ENCODE measurements at places on chromosomes 13 and 19. TPM values are rescaled to one million over a fixed set of nuclear protein-coding genes. Genes with fewer than 3 reads are reported as not detected.

Gene CLDN10
- total RNA-seq, result not detected

DNA sequence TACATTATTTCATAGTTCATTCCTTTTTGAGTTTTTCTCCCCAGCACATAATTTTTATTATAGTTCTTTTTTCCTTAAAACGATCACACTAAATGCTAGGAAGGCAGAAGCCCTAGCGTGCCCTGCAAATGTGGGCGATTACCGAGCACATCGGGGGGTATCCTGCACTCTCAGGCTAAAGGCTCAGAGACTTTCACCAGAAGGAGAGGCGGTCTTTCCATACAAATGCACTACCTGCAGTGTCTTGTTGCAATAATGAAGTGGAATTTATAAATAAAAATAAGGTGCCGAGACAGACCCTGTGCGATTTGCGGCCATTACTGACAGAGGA, 29.3 kb upstream of the SPACA7 start:
- no peak for DNase-seq

Gene CEACAM4
- 1.1 TPM for total RNA-seq

Gene RYR1
- 0.65 TPM for total RNA-seq

GRCh38 chr13:23673867-23674605, 103.8 kb downstream of the TNFRSF19 start:
- DNase-seq, result no peak

DNA sequence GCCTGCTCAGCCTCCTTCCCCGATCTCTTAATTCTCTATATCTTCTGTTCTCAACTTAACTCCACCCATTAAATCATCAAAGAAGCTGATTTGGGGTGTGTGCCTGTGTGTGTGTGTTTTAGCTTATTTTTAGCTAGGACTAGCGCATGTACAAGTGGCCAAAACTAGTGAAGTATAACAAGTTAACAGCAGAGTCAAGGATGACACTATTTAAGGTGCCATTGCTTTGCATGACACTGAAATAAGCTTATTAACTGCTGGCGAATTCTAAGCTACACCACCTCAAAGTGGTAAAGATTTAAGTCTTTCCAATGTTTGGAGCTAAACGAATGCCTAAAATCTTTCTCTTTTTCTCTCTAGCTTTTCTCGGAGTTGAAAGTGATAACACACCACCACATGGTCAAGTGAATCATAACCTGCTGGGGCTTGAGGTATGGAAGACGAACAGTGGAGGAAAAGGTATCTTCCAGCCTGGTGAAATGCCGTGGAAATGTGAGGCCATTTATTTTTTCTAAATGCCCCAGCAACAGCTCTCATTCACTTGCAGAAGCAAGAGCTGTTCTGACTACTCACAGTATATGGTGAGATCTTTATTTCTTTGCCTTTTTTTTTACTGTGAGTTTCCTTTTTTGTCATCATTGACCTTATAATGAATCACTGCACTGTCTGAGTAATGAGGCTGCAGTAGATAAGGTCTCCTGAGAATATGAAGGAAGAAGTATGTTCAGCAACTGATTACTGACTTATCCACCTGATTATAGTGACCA, 570.3 kb downstream of the PCDH9 start:
- DNase-seq, result no peak

GRCh38 chr13:48265217-48265815, 32.3 kb downstream of the ITM2B start:
- DNase-seq, result peak; percentile 26

- no peak for DNase-seq
These were observed 128.0 kb downstream of the TRPC4 start for GRCh38 chr13:37741536-37741935.

- DNase-seq, result no peak
These were observed 72.8 kb downstream of the ATP7B start for GRCh38 chr13:51938454-51938853.

Gene ALOX5AP
- 114 TPM for total RNA-seq

Gene FPR3
- not detected for total RNA-seq

Gene ZNF442
- 1.4 TPM for total RNA-seq

GRCh38 chr13:110136660-110137585, 170.0 kb downstream of the COL4A1 start:
- DNase-seq, result no peak

- DNase-seq, result no peak
These were observed 3.7 kb downstream of the NAPA start for GRCh38 chr19:47511128-47511517.

- DNase-seq, result peak; percentile 41
These were observed 903 bp downstream of the LATS2 start for GRCh38 chr13:21060338-21061028.

Gene RNF17
- total RNA-seq, result not detected

DNA sequence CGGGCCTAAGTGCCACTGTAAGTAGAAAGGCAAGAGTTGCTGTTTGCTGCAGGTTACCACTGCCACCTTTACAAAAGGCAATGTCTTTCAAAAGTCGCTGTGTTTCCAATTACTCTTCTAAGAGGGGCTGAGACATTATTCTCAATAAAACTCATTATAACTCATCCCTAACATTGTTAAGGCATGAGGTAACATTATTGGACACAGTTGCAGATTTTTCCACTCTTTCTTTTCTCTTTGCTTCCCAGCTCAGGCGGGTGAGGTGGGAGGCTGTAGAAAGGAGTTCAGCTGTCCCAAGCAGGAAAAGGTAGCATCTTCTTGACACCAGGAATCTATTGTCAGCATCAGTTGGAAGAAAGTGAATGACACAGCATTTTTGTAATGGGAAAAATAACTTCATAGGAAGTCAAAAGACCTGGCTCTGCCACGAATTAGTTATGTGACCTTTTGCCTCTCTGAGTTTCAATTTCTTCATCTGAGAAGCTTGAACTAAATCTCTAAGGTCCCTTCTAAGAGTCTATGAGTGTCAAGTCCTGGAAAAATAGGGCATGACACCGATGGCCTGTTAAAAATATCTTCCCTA, 2.1 kb upstream of the UBL3 start:
- no peak for DNase-seq

GRCh38 chr13:101425156-101425471, 8.8 kb upstream of the NALCN start:
- no peak for DNase-seq

GRCh38 chr13:113293686-113294085, 3.4 kb upstream of the LAMP1 start:
- no peak for DNase-seq

DNA sequence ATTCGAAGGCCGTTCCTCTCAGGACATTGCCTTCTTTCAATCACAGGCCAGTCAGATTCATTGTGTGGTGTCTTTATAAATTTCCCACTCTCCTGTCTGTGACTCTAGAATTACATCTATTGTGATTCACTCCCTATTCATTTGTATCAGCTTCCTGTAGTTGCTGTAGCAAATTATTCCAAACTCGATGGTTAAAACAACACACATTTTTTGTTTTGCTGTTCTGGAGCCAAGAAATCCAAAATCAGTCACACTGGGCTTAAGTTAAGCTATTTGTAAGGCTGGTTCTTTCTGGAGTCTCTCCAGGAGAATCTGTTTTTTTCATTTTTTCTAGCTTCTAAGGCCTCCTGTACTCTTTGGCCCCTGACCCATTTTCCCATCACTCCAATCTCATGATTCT, 1487.0 kb upstream of the SLC10A2 start:
- no peak for DNase-seq

DNA sequence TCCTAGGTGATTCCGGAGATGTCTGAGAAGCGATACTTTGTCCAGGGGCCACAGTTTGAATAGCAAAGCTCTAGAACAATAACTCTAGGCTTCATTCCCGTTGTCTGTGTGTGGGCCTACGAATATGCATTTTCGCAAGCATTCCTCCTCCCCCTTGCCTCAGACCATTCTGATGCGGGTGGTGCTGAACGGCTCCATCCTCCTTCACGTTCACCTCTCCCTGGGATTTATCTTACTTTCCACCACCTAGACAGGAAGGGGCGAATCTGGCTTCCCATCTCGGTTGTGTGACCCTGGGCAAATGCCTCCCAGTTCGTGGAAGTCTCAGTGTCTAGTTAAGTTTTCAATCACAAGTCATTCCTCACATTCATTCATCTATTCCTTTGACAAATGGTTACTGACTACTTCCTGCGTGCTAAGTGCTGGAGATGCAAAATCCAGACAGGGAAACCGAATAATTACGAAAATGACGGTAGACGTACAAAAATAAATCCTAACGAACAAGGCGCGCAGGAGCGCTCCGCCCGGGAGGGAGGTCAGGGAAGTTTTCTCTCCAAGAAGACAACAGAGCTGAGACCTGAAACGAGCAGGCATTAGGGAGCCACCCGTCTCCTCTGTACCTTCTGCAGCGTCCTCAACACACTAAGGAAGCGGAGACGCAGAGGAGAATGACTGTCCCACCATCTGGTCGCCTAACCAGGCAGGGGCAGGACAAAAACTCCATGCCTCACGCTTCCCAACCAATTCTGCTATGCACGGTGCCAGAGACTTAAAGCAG, 1.3 kb upstream of the CNOT3 start:
- DNase-seq, result peak; percentile 25

- no peak for DNase-seq
These were observed 100.5 kb downstream of the DLEU7 start for GRCh38 chr13:50742968-50743367.

Gene SH3GL1
- 55.7 TPM for total RNA-seq

DNA sequence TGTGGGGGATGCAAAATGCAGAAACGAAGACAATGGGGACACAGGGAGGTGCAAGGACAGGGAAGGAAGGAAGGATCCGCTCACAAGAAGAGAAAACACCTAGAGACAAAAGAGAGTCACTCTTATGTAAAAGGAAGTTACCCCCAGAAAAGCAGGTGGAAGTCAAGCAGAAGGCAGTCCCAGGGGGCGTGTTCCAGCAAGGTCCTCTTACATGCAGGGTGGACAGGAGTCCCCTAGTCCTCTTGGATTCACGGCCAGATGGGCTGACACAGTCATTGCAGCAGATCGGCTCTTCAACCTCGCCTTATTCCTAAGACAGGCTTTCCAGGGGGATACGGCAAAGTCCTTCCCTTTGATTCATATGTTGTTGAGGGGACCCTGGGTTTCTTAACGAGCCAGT, 83.9 kb upstream of the SPATA13 start:
- DNase-seq, result no peak

DNA sequence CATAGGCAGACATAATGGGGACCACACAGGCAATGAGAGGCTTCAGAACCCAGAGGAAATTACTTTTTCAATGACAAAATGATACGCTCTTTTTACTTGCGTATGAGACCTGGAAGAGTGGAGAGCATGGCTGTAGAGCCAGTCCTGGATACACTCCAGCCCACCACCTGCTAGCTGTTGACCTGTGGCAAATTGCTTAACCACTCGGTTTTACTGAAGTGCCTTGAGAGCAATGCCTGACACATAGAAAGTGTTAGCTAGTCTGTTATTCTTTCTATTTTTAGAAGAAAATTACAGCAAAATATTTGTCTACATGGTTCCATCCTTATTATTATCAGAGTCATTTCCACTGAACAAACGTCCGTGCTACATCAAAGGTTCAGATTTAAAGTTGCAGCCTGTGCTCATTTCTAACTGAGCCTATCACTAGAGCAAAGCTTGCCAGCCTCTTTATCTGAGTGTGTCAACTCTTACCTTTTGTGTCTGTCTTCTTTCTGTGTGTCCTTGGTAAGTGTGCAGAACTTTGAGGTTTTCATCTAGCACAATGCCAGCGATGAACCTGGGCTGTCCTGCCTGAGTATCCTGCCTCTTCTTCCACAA, 9.6 kb upstream of the GPR183 start:
- DNase-seq, result no peak

Gene RPL18
- total RNA-seq, result 900 TPM

DNA sequence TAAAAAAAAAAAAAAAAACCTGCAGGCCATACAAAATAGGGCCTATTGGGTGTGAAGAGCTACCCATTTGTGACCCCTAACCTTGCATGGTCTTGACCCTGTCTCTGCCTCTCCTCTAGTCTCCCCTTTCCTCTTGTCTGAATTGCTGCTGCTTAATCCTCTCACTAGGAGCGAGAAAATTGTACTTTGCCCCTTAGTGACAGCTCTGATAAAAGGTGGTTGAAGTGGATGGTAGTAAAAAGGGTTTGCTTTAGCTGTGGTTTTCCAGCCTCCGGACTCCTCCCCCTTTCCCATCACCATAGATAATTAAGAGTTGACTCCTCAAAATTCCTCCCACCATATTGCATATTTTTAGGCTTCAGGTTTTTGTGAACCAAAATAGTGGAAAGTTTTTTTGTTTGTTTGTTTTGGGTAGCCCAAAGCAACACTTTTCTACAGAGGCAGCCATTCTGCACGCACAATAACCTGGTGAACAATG, 23.5 kb downstream of the ACTN4 start:
- no peak for DNase-seq

Gene ONECUT3
- total RNA-seq, result not detected

Gene CEACAM5
- not detected for total RNA-seq

- peak; percentile 60 for DNase-seq
These were observed 20.1 kb upstream of the NDUFS7 start for GRCh38 chr19:1363599-1363998.
